T-helper 17 cell (primary cell): ENCODE measurements at places on chromosomes 1 and 21.

GRCh38 chr1:210648588-210649269, 320.0 kb downstream of the HHAT start:
- DNase-seq: no peak

DNA sequence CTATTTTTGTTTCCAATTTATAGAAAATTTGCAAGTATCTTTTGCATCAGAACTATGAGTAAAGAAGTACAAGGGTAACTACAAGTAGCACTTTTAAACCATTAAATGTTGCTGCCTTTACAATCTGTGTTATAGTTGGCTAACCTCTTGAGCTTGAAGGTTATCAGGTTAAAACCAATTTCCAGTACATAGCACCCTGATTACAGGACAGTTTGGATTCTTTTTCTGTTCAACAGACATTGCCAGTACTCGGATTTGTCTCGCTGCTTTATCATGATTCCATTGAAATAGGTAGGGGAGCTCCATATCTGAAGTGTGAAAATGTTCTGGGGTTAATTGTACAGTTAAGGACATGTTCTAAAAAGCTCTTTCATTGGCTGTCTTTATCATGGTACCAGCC, 40.0 kb downstream of the MIA3 start:
- DNase-seq: no peak

DNA sequence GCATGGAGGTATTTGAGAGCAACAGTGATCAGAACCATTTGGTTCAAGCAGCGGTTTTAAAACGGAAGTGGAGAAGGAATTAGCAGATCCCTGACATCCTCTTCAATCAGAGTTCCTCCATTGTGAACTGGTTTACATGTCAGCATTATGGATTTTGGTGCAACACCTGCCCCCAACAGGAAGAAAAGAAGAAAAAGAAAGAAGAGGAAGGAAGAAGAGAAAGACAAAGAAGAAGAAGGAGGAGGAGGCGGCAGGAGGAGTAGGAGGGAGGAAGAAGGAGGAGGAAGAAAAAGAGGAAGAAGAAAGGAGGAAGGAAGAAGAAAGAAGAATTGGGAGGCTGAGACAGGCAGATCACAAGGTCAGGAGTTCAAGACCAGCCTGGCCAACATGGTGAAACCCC, 17.4 kb downstream of the NDUFS5 start:
- no peak for DNase-seq

- no peak for DNase-seq
These were observed 6.4 kb downstream of the GFI1 start for GRCh38 chr1:92480200-92480812.

DNA sequence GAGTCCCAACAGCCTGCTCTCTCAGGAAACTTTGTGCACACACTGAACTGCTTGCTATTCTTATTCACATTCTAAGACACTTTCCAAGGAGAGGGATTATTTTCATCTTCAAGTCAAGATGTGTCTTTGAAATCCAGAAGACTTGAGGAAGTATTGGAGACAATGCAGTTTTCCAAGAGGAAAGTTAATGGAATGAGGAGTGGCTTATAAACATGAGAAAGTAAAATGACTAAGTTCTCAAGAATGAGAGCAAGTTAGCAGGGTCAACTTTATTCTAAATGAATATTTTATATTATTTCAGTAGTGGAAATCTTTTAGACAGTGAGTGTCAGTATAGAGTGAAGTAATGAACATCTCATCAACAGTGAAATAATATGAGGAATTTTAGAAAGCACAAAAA, 1239.3 kb downstream of the MRPL39 start:
- no peak for DNase-seq

GRCh38 chr1:46613661-46614603, 2.7 kb downstream of the MOB3C start:
- DNase-seq: no peak

- no peak for DNase-seq
These were observed 106.9 kb upstream of the PTGFR start for GRCh38 chr1:78383923-78384322.

DNA sequence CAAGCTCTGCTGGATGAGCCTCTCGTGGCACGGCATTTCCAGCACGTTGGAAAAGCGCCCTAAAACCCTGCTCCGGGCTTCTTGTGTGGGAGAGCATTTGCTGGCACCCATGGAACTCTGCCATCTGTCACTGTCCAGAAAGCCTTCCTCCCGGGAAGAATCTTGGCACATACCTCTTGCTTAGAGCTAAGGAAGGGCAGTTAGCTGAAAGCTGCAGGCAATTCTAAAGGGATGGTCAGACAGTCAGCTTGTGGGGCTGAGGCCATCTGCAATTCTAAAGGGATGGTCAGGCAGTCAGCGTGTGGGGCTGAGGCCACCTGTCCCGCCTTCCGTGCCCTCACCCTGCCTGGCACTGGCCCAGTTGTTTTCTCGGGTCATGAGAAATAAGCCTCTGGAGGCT, 139.0 kb upstream of the TMEM51 start:
- DNase-seq: no peak

DNA sequence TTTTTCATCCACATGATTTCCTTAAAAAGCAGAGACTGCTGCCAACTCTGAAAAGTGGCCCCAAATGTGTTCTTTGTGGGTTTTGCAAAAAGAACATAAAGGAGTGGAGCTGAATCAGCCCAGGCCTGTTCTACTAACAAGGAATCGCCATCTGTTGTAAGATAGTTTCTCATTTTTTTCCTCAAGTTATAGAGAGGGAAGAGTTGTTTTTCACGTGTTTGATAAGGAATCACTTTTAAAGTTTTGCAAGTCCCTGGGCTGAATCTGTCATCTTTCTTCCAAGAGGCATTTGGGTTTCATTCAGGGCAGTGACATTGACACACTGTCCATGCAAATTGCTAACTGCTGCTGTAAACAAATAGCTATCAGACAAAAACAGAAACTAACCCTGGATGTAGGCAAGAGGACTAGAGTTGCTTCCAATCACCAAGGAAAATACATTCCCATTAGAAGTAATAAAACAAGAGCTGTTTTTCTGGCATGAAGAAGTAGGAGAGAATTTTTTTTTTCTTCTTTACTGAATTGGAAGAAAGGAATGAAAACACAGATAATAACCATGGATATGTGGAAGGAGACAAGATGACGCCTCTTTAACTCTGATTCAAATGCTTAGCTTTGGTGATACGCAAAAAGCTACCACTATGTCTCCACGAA, 58.8 kb upstream of the TBX15 start:
- no peak for DNase-seq

GRCh38 chr1:183245357-183245756, 59.3 kb downstream of the LAMC2 start:
- DNase-seq: no peak

DNA sequence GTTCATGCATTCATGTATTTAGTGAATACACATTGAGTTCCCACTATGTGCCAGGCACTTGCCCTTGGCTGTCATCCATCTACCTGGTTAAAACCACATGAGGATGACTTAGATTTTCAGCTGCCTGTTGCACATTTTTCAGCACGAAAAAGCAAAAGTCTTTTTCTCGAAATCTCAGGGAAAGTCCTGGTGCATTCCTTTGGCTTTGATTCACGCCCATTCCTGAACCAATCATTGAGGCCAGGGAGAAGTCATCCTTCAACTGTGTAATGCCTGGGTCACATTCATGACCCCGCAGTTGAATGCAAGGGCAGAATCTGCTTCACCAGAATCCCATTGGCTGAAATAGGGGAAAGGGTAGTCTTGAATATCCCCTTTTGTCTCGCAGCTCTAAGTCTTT, 84.4 kb downstream of the RNF220 start:
- no peak for DNase-seq

DNA sequence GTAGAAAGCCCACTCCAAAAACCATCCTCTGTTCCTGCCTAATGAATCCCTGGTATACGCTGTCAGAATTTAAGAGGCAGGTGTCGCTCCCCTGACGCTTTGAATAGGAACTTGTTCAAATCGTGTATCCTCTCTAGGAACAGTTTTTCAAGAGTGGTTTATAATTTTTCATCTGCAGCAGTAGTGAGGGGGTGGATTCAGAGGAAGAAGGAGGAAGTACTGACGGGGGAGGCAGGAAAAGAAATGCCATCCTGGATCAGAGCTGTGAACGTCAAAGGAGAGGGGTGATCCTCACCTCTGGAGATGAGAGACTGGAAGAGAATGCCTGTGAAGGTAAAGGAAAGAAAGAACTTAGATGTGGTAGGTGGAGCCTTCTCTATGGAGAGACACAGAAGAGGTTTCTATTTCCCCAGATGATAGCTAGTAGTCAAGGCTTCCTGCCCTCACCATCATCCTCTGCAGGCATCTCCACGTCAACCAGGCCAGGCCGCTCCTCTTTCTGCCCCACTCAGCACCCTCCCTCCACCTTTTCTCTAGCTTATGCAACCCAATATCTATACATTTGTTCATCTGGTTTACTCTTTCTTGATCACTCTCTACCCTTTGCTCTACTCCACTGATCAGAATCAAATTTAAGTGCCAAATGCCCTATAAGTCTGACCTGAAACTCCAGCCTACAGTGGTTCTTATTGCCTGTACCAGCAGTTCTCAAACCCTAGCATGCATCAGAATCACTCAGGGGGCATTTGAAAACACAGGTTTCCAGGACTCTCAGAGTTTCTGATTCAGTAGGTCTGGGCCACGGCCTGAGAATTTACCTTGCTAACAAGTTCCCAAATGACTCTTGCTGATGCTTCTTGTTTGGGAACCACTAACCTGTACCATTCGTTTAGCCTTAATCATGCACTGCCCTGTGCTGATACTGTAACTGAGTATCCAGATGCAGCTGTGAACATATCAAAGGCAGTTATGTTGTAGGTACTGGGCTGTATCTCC, 13.1 kb upstream of the BCL9 start:
- DNase-seq: no peak
